ENCODE measurements at places on chromosomes 7 and 10. TPM values are rescaled to one million over a fixed set of nuclear protein-coding genes. Genes with fewer than 3 reads are reported as not detected.

ECHDC3 gene
- total RNA-seq = 10.8 TPM

SPDYE1 gene
- not detected for total RNA-seq

ACTL6B gene
- total RNA-seq = not detected

DNAJC2 gene
- 15.5 TPM for total RNA-seq

C10orf53 gene
- total RNA-seq = not detected

STOX1 gene
- total RNA-seq = 0.14 TPM

ATRNL1 gene
- 0.23 TPM for total RNA-seq

RNF148 gene
- total RNA-seq = not detected

TMEM229A gene
- total RNA-seq = not detected

PRSS37 gene
- total RNA-seq = not detected

ZNF804B gene
- not detected for total RNA-seq

JAKMIP3 gene
- total RNA-seq = not detected

TLL2 gene
- total RNA-seq = 0.09 TPM

KLF14 gene
- not detected for total RNA-seq

SNCG gene
- 8.9 TPM for total RNA-seq

SRRM3 gene
- 0.85 TPM for total RNA-seq

ADARB2 gene
- total RNA-seq = not detected

GJC3 gene
- total RNA-seq = not detected

IFIT1B gene
- not detected for total RNA-seq

ACSM6 gene
- total RNA-seq = not detected

WDR86 gene
- 0.14 TPM for total RNA-seq

OR6V1 gene
- not detected for total RNA-seq

FGFR2 gene
- 27.2 TPM for total RNA-seq

CDHR3 gene
- 3.4 TPM for total RNA-seq

IFIT2 gene
- 0.28 TPM for total RNA-seq

GARIN1A gene
- 0.21 TPM for total RNA-seq

STRA8 gene
- not detected for total RNA-seq

FBXL13 gene
- total RNA-seq = 0.21 TPM

CLDN3 gene
- not detected for total RNA-seq

Data from airway epithelial cell (primary cell).